ENCODE measurements at places on chromosomes 11 and 22.

GRCh38 chr11:134079317-134079716, 10.4 kb downstream of the JAM3 start:
- DNase-seq = no peak

DNA sequence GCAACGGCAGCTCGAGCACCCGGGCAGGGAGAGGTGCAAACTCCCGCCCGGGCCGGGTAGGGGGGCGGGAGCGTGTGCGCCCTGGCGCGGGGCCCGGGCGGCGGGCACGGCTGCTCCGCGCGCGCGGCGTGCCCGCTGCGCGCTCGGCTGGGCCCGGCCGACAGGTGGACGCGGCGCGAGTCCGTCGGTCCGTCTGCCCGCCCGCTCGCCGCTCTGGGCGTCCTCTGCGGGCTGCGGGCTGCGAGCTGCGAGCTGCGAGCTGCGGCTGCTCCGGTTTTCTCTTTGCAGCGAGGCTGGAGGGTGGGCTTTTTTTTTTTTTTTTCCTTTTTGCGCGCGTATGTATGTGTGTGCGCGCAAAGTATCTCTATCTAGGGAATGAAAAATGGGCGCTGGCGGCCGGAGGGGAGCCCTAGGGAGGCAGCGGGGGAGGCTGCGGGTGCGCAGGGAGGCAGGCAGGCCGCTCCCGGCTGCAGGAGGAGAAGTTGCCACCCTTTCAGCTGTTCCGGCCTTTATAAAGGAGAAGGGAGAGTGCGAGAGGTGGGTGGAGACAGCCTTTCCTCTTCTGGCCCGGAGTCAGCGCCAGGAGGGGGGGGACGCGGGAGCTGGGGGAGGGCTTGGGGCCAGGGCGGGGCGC, at the start of gene PDGFB:
PDGFB (minus strand) TSS at position 487 of the 634 bp plus-strand sequence. CDS start 1,019 bp downstream, outside the sequence.
- DNase-seq = no peak

DNA sequence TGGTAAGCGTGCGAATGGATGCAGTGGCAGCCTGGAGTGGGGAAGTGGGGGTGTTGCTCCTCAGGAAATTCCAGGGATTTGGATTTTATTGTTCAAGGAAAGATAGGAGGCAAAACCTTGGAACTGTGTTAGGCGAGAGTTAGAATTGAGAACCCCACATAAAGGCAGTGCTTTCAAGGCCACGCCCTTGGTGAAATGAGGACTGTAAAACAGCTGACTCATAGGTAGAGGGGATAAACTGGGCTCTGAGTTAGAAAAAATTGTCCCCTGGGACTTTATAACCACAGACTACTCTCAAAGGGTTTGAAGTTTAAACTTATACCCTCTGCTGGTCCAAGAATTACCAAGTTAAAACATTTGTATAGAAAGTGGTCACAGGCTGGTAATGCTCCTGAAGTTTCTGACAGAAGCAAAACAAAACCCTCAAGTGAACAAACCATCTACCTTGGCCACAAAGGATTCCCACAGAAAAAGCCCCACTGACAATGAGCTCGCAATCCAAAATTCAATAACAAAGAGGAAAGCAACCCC, 250.3 kb upstream of the TBCEL start:
- no peak for DNase-seq

GRCh38 chr22:39207141-39208012, 37.4 kb downstream of the PDGFB start:
- DNase-seq = no peak

DNA sequence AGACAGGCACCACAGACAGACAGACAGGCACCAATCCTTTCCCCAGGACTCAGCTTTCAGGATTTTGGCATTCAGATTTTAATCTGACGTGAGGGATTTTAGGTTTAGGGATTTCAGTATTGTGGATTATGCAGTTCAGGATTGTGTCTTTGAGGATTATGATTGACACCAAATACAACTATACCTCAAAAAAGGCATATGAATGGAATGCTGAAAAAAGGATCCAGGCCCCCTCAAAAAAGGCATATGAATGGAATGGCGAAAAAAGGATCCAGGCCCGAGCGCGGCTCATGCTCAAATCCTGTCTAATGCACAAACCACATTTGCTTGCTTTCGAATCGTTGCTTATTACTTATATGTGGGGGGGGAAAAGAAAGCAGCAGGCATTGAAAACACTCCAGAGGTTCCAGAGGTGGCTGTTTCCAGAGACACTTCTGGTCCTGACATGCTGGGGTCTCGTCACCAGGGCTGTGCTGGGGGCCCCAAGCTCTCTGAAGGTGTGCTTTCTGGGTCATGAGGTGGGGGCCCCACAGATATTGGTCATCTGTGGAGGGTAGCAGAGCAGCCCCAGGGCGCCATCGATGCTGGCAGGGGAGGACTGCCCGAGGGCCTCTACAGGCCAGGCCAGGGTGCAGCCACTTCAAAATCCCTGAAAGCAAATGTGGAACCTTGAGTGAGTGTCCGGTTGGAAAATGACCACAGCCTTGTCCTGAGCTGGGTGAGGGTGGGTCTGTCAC, 16.8 kb upstream of the OSBPL5 start:
- DNase-seq = no peak

DNA sequence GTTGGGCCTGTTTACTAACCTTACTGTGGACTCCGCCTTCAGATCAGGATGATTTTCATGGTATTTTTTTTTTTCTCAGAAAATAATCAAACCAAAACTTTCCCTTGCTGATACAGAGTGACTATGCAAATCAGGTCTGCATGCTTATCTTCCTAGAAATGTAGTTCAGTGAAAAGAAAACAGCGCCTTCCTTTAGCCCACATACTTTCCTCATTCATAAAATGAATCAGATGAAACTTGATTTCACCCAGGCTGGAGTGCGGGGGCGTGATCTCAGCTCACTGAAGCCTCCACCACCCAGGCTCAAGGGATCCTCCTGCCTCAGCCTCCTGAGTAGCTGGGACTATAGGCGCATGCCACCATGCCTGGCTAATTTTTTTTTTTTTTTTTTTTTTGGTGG, 26.0 kb downstream of the ZNRF3 start:
- no peak for DNase-seq

DNA sequence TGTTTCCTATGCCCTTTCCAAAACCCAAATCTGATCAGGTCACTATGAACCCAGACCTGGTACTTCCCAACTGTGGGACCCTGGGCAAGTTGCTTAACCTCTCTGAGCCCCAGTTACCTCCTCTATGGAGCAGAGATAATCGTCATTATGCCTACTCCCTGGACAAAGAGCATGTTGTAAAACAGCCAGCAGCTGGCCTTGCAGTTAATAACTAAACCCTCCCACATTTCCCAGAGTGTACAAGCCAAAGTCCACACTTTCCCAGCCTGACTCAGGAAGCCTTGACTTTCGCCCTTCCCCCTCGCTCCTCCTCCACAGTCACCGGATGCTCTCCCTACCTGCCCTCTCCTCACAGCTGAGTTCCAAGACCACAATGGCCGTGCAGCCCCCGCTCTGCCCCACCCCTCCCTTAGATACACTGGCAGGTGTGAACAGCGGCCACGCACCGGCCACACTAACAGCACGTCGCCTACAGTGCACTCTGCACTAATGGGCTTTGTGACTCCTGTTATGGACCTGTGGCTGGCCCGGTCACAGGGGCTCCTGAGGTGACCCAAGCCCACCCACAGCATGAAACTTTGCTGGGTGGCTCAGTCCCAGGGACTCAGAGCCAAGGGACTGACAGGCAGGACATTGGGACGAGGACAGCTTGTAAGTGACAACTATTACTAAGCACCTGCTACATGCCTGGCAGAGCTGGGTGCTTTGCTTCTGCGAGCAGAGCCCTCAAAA, 15.6 kb upstream of the MFNG start:
- peak; percentile 19 for DNase-seq

- peak; percentile 46 for DNase-seq
These were observed 44.2 kb downstream of the LMO1 start for GRCh38 chr11:8219257-8220021.

GRCh38 chr22:20140521-20140964, 8.9 kb downstream of the ZDHHC8 start:
- DNase-seq = no peak

DNA sequence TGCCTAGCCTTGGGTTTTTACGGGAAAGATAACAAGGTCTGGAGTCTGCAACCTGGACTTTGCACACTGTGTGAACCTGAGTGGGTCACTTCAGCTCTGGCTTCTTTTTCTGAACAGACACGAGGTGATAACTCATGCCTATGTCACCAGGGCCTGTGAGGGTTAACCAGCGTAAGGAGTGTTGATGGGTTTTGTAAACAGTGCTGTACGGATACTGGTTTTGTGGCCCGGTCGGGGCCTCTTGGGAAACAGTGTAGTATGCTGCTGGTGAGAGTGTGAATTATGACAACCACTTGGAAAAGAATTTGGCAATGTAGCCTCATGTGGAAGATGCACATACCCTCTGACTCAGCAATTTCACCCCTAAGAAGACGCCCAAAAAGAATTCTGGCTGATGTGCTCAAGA, 266.8 kb downstream of the MN1 start:
- no peak for DNase-seq

DNA sequence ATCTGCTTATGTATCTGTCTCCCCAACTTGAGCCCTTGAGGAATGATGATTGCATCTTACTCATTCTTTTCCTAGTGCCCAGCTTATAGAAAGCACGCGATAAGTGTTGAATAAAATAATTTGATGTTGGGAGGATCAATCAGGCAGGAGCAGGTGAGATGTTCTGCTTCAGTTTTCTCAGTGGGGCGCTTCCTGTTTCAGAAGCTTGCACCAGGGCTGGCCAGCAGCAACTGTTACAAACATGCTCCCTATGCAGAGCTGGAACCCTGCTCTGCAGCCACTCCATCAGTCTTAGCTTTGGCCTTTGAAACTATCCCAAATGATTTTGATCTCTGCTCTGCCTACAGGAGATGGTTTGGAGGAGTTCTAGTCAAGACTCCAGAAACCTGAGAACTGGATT, 3.9 kb downstream of the ENDOD1 start:
- no peak for DNase-seq

DNA sequence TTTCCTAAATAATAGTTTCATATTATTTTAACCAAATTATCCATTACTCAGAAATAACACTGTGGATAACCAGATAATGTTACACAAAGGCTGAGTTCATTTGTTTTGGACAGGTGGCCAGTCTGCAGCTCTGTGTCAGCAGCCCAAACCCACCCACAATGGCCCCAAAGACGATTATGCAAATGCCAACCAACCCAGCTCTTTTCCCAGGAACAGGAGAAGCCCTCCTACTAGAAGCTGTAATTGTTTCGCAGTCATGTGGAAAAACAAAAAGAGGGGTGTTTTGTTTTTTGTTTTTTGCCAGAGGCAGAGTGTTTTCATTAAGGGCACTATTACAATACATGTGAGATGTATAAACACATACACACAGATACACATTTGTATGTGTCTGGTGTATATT, 102.1 kb downstream of the FCHSD2 start:
- no peak for DNase-seq

DNA sequence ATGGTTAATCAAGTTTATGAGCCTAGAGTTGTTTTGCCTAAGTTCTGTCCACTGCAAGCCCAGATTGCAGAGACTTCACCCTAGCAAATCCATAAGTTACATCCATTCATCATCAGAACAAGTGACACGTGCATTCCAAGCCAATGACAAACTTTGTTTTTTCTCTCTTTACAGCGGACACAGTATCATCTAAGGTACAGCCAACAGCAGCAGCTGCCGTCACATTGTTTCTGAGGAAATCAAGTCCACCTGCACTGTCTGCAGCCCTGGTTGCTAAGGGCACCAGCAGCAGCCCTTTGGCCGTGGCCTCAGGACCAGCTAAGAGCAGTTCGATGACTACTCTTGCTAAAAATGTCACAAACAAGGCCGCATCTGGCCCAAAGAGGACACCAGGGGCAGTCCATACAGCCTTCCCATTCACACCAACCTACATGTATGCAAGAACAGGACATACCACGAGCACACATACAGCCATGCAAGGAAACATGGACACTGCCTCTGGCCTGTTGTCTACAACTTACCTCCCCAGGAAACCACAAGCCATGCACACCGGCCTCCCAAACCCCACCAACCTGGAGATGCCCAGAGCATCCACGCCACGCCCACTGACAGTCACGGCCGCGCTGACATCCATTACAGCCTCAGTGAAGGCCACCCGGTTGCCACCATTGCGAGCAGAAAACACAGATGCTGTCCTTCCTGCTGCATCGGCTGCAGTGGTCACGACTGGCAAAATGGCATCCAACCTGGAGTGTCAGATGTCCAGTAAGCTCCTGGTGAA, 155.8 kb downstream of the C11orf91 start:
- no peak for DNase-seq

GRCh38 chr11:111598559-111598958, 3.7 kb upstream of the SIK2 start:
- DNase-seq = no peak

DNA sequence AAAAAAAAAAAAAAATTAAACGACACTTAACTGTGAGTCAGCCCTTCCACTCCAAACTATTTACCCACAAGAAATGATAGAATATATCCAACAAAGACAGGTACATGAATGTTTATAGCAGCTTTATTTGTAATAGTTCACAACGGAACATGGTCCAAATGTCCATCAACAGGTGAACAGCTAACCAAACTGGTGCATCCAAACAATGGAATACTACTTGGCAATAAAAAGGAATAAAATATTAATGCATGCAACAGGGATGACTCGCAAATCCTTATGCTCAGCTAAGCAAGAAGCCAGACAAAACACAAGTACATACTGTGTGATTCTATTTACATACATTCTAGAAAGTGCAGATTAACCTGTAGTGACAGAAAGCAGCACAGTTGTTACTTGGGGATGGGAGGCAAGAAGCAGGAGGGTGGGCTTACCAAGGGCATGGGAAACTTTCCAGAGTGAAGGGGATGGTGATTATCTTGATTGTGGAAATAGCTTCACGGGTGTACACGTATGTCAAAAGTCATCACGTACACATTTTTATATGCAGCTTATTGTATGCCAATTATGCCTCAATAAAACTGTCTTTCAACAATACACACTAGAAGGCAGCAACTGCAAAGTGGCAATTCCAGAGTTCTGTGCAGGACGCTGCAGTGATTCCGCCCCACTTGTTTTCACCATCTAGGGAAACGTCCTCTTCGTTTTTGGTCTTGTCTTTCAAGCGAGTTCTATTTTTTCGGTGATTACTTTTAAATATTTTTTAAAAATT, 6.7 kb upstream of the SF1 start:
- no peak for DNase-seq

DNA sequence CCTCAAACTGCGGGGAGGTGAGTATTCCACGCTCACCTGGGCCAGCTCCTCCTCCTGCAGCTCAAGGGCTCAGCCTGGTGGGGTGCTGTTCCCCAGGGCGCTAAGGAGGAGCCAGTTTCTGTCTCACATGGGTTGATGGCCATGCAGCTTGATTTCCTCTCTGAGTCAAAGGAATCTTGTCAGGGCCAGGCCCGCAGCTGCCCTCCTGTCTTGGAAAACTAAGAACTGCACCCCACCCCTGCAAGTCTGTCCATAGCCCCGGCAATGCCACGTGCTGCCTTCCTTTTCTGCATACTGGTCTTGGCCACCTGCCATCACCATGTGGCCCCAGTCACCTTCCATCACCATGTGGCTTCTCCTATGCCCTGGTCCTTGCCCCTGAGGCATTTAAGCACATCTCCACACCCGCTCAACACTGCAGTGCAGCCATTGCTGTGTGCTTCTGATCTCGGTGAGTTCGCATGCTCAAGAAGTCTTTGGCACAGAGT, 35.2 kb upstream of the CLDN5 start:
- no peak for DNase-seq

All from NCI-H1092 (cell line).